ENCODE measurements at places on chromosomes 3 and 15.

GRCh38 chr3:71964170-71964569, 179.2 kb upstream of the PROK2 start:
- no peak for DNase-seq

DNA sequence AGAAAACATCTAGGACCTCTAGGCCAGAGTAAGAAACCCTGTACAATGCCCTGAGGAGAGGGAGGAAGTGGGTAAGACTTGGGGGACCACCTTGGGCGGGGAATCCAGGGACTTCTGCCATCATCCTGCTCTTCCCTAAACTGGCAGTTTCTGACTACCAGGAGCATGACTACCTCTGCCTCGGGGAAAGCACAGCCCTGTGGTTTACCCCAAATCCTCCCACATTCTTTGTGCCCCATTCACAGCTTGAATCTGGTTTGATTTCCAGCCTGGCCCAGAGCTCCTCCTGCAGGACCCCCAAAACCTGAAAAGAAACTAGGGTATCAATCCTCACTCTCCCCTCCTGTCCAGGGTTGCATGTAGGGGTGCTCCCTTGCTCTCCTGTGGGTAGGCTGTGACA, 4.7 kb downstream of the C3orf18 start:
- DNase-seq, result no peak

DNA sequence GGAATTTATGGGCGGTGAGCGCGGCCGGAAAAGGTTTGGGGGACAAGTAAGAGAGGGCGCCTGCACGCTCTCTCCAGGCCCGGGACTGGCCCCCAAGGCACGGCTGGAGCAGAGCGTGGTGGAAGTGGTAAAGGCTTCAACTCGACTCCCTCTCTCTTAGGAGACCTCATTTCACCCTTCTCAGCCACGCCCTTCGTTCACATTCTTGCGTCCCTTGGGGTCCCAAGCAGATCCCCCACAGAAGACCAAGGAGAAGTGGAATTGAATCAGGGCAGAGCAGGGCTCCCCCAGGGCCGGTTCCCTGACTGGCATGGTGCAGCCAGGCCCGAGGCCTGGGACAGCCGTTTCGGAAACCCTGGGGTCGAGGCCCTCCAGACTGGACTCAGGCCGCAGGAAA, 75.4 kb upstream of the POLG start:
- DNase-seq, result no peak

GRCh38 chr15:98794211-98794610, 145.9 kb downstream of the IGF1R start:
- no peak for DNase-seq

- DNase-seq, result no peak
Measured at GRCh38 chr15:67815036-67815592, 10.2 kb upstream of the SKOR1 start.

DNA sequence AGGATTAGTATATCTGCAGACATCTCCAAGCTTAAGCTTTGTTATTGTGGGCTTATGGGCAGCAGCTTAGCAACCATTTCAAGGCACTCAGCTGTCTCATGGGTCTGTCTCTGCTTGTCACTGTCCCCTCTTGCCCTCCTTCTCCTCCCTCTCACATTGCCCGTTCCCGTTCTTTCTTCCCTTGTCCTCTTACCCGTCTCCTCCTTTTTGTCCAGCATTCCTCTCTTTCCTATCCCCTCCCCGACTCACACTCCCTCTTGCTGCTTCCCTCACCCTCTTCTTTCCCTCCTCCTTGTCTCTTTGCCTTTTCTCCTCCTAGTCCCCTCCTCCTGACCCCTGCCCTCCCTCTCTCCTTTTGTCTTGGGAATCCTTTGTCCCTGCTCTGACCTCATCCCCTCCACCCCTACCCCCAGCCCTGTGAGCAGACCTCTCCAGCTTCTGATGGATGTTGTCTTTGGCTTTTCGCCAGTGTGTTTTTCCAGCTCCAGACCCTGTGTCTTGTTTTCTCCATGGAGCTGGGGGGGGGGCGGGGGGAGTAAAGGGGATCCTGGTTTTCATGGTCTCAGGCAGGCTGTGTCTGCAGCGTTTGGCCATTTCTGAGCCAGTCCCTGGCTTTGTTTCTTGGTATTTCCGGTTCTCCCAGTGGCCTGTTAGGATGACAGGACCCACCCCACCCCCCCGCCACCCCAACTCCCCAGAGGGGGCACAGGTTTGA, 47.9 kb upstream of the TRAK1 start:
- DNase-seq, result peak; percentile 89

- DNase-seq, result no peak
Measured at GRCh38 chr15:65870889-65871533, 1.7 kb downstream of the RAB11A start.

DNA sequence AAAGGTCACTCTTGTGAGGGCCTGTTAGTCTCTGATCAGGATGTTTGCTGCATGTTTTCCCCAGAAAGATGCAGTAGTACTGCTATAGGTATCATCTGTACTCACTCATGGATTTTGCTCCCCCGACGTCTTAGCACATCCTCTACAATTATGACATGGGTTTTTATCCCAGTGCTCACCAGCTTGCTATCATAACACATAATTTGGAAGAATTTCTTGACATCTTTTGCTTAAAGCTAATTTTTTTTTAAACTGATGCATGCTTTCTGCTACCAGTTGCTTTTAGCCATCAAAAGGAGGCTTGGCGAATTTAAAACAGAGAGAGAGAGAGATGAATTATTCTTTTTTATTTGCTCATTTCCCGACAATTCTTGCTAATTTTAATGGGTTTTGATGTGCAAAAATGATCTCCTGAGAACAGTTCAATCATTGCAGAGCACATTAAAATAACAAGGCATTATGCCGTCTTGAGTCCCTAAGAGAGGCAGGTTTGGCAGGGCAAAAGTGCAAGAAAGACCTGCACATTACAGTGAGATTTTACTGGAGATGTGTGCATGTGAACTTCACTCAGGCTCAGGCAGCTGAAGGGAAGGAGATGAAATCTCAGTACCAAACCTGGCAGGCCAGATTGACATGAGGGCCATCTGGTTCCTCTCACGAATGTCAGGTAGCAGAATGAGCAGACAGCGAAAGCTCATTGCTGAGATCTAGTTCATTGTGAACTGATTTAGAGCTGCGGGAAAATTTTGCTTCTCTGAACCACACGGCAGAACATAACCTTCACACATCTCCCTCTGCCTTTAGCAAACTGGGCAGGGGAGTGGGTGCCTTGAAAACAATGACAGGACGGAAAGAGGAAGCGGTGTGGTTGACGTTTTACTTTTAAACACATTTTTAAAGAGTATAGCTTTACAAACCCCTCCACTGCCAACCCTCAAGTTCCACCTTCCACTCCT, 25.9 kb upstream of the GOLGA8B start:
- DNase-seq, result no peak

GRCh38 chr15:71042356-71042922, 72.8 kb upstream of the THSD4 start:
- no peak for DNase-seq

DNA sequence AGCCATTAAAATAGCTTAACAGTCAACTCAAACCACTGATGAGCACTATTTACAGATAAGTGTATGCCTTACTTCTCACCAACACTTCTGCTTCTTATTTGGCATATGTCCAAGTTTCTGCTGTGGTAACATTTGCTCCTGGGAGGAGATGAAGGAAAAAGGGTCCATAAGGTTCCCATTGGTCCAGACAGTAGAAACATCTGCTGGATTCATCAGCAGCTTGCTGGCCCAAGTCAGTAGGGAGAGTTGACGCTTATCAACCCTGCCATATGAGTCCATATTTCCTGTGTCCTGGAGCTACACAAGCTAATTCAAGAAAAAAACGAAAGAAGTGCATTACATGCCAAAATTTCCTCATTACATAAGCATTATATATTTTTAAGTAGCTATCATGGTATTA, 824.5 kb downstream of the CADM2 start:
- no peak for DNase-seq

- no peak for DNase-seq
Measured at GRCh38 chr3:172607305-172608121, 84.3 kb upstream of the TNFSF10 start.

DNA sequence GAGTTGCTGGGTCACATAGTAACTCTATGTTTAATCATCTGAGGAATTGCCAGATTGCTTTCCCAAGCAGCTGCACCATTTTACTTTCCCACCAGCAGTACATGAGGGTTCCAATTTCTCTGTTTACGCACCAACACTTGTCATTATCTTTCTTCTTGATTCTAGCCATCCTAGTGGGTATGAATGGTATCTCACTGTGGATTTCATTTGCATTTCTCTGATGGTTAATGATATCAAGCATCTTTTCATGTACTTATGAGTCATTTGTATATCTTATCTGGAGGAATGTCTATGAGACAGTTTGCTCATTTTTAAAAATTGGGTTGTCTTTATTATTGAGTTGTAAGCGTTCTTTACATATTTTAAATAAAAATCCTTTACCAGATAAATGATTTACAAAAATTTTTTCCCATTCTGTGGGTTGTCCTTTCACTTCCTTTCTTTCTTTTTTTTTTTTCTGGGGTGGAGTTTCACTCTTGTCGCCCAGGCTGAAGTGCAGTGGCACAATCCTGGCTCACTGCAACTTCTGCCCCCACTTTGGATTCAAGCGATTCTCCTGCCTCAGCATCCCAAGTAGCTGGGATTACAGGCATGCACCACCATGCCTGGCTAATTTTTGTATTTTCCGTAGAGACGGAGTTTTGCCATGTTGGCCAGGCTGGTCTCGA, 8.9 kb upstream of the SGO1 start:
- no peak for DNase-seq

GRCh38 chr15:82688691-82689090, 21.0 kb downstream of the AP3B2 start:
- no peak for DNase-seq

Measured in ecto neural progenitor cell (in vitro differentiated cells).